Activated naive CD4-positive, alpha-beta T cell treated with anti-CD3 and anti-CD28 coated beads, Interleukin-2, amount 50 U/mL, for 72 hours (primary cell): ENCODE measurements at places on chromosomes 13 and 19. TPM values are rescaled to one million over a fixed set of nuclear protein-coding genes. Genes with fewer than 3 reads are reported as not detected.

Gene OR7A10
- not detected for total RNA-seq

Gene KCNC3
- 24.1 TPM for total RNA-seq

Gene AMER2
- not detected for total RNA-seq

Gene FGF22
- total RNA-seq, result not detected

Gene FCAR
- not detected for total RNA-seq

Gene SIGLEC5
- total RNA-seq, result not detected

Gene KLF2
- total RNA-seq, result 0.57 TPM

Gene HOOK2
- 37.9 TPM for total RNA-seq

Gene LILRB2
- not detected for total RNA-seq

Gene DKKL1
- total RNA-seq, result not detected

Gene NKG7
- total RNA-seq, result 63.9 TPM

DNA sequence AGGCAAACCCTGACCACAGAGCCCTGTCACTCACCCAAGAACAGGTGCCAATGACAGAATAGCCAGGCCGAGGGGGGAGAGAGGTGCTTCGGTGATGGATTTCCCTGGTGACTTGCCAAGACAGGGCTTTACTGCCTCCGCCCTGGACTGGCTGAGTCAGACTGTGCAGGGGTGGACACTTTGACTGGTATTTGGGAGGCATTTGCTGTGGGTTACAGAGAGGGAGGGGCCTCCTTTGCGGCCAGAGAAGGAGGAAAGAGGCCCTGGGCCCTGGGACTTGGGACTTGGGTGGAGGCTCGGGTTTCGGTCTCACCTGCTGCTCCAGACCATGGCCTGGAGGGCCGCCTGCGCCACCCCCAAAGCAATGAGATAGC is 4.6 kb upstream of the EPS8L1 start:
- no peak for DNase-seq

GRCh38 chr19:2703691-2704216 is 1.3 kb upstream of the GNG7 start:
- DNase-seq, result no peak

- no peak for DNase-seq
These were observed 5.6 kb upstream of the KATNAL1 start for GRCh38 chr13:30312904-30313303.

GRCh38 chr19:39142630-39143029 is 17.0 kb downstream of the PAK4 start:
- DNase-seq, result no peak

GRCh38 chr19:54653181-54653809 is 9.5 kb upstream of the LILRB4 start:
- no peak for DNase-seq

- no peak for DNase-seq
These were observed 36.8 kb upstream of the CYP2S1 start for GRCh38 chr19:41156207-41156606.

GRCh38 chr19:42250183-42250665 is 4.7 kb downstream of the ERF start:
- no peak for DNase-seq

DNA sequence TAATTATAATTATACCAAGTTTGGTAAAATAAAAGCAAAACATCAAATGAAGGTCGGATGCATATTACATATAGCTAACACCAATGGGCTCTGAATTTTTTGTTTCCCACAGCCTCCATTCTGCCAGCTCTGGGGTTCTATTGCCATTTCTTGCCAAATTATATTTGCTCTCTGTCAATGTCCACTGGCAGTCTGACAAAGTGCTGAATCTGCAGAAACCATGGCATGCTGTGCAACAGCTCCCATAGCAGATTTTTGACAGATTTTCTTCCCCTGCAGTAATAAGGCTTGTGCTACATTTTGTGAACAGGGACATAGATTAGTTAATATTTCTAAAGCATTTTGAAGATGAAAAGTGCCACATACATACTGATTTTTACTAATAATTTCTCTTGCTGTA is 1102.1 kb downstream of the DIAPH3 start:
- DNase-seq, result no peak

- DNase-seq, result no peak
These were observed 59.2 kb downstream of the GJA3 start for GRCh38 chr13:20101467-20102316.

GRCh38 chr19:55528030-55528803 is 8.7 kb downstream of the SBK2 start:
- DNase-seq, result no peak

GRCh38 chr13:34247596-34247995 is 429.6 kb downstream of the RFC3 start:
- no peak for DNase-seq

DNA sequence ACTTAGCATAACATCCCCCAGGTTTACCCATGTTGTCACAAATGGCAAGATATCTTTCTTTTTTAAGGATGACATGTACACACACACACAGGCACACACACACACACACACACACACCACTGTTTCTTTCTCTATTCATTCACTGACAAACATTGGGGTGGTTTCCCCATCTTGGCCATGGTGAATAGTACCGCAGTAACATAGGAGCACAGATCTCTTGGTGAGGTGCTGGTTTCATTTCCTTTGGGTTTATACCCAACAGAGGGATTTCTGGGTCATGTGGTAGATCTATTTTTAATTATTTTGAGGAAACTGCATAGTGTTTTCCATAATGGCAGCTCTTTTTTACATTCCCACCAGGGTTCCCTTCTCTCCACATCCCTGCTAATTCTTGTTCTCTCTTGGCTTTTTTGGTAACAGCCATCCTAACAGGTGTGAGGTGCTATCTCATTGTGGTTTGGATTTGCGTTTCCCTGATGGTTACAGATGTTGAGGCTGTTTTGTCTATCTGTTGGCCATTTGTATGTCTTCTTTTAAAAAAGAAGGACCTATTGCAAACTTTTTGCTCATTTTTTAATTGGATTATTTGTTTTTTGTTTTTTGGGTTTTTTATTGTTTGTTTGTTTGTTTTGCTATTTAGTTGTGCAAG is 251.7 kb upstream of the IRS2 start:
- no peak for DNase-seq

- DNase-seq, result no peak
These were observed 649.3 kb upstream of the ARGLU1 start for GRCh38 chr13:107217251-107217650.

GRCh38 chr13:40031031-40031430 is 375.6 kb downstream of the COG6 start:
- no peak for DNase-seq

GRCh38 chr19:413756-414420 is 4.9 kb upstream of the C2CD4C start:
- no peak for DNase-seq

DNA sequence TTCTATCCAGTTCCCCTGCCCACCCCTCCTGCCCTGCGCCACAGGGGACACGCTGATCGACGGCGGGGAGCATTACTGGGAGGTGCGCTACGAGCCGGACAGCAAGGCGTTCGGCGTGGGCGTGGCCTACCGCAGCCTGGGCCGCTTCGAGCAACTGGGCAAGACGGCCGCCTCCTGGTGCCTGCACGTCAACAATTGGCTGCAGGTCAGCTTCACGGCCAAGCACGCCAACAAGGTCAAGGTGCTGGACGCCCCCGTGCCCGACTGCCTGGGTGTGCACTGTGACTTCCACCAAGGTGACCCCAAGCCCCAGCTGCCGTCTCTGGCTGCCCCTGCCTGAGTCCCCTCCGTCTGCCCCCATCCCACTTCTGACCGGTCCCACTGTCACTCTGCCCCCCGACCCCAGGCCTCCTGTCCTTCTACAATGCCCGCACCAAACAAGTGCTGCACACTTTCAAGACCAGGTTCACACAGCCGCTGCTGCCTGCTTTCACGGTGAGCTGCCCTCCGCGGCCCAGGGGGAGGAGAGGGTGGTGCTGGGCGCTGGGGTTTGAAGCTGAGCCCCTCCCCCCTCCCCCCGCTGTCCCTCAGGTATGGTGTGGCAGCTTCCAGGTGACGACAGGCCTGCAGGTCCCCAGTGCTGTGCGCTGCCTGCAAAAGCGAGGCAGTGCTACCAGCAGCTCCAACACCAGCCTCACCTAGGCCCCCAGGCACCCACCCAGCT is 15.5 kb downstream of the STAP2 start:
- DNase-seq, result no peak
